Spinal cord (tissue), 10 donors: ENCODE measurements at places on chromosomes 6 and 20. TPM values are rescaled to one million over a fixed set of nuclear protein-coding genes. Genes with fewer than 3 reads are reported as not detected.

The NDRG3 gene
- total RNA-seq, result 46.3 TPM

The TMX4 gene
- 40.7 TPM for total RNA-seq

The TCF15 gene
- 0.40 TPM for total RNA-seq

GRCh38 chr6:166470863-166471410 lies 88.2 kb upstream of the MPC1 start:
- H3K36me3 ChIP-seq, result peaks cover 38% of the 10 kb centered on the region
- H3K27me3 ChIP-seq, result no peaks in the 10 kb centered on the region
- DNase-seq, result no peak
- no peak overlapping the region for H3K27ac ChIP-seq

The SYNJ2 gene
- total RNA-seq, result 11.0 TPM

DNA sequence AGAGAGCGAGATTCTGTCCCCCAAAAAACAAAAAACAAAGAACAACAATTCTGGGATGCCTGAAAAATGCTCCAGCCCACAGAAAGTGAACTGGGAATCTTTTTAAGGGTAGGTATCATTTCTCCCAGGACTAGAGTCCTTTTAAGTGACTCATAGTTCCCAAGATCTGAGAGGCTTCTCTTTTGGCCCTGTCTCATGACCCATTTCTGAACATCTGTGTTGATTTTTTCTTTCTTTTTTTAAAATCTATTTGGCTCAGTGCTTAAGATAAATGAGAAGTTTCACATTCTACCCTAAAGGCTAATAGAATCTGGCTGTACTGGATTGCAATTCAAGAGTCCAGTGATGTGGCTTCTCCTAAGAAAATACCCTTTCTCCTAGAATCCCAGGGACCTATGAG lies 217.6 kb upstream of the FOXQ1 start:
- no peak overlapping the region for H3K27ac ChIP-seq
- no peaks in the 10 kb centered on the region for H3K4me1 ChIP-seq
- no peaks in the 10 kb centered on the region for H3K36me3 ChIP-seq
- H3K27me3 ChIP-seq, result no peaks in the 10 kb centered on the region

- H3K4me3 ChIP-seq, result no peak overlapping the region
- H3K36me3 ChIP-seq, result no peaks in the 10 kb centered on the region
- no peak overlapping the region for H3K27ac ChIP-seq
- H3K27me3 ChIP-seq, result peaks cover 3% of the 10 kb centered on the region
Observed at GRCh38 chr20:51500311-51500710, 42.2 kb downstream of the NFATC2 start.

DNA sequence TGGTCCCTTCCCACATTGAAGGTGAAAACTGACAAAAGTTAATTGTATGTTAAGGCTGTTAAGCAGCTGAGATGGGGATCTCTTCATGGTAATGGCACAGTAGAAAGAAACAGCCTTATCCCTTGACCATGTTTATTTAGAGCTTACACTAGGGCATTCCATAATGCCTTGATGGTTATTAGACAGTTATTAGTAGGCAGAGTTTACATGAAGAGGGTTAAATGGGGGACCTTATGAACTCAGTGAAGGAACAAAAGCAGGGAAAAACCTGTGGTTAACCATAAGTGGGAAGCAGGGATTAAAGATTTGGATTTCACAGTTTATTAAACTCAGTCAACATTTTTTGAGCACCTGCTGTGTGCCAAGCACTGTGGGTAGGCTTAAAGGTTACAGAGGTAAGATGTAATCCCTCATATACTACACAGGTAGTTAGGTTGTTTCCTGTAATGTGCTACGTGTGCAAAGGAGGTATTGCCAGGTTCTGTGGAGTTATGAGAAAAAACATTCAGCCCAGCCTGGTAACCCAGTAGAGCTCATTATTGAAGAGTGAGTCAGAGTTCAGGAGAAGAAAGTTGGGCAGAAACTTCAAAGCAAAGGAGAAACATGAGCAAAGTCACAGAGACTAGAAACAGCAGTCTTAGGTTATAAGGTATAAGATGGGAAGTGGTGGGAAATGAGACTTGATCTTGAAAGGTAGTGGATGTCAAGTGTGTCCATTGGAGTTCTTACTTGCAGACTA lies 32.3 kb upstream of the GNRH2 start:
- no peak overlapping the region for H3K27ac ChIP-seq
- H3K27me3 ChIP-seq, result no peaks in the 10 kb centered on the region
- no peaks in the 10 kb centered on the region for H3K4me1 ChIP-seq
- peaks cover 47% of the 10 kb centered on the region for H3K36me3 ChIP-seq

GRCh38 chr6:153140299-153140698 lies 9.2 kb upstream of the RGS17 start:
- peak; percentile 70 for DNase-seq
- H3K4me1 ChIP-seq, result no peaks in the 10 kb centered on the region
- H3K4me3 ChIP-seq, result no peak overlapping the region

- H3K27ac ChIP-seq, result peak overlapping the region; percentile 15
- H3K4me1 ChIP-seq, result peaks cover 3% of the 10 kb centered on the region
- H3K36me3 ChIP-seq, result peaks cover 3% of the 10 kb centered on the region
- H3K27me3 ChIP-seq, result no peaks in the 10 kb centered on the region
- no peak overlapping the region for H3K4me3 ChIP-seq
Observed at GRCh38 chr20:35319192-35319870, 27.1 kb upstream of the FAM83C start.

The RSPH4A gene
- 19.2 TPM for total RNA-seq

GRCh38 chr20:2231701-2232100 lies 64.1 kb upstream of the TGM3 start:
- no peak for DNase-seq
- no peak overlapping the region for H3K4me3 ChIP-seq
- H3K36me3 ChIP-seq, result no peaks in the 10 kb centered on the region

GRCh38 chr6:98904096-98904495 lies 43.6 kb downstream of the FBXL4 start:
- no peaks in the 10 kb centered on the region for H3K4me1 ChIP-seq
- no peaks in the 10 kb centered on the region for H3K36me3 ChIP-seq

The GRM4 gene
- 2.8 TPM for total RNA-seq

DNA sequence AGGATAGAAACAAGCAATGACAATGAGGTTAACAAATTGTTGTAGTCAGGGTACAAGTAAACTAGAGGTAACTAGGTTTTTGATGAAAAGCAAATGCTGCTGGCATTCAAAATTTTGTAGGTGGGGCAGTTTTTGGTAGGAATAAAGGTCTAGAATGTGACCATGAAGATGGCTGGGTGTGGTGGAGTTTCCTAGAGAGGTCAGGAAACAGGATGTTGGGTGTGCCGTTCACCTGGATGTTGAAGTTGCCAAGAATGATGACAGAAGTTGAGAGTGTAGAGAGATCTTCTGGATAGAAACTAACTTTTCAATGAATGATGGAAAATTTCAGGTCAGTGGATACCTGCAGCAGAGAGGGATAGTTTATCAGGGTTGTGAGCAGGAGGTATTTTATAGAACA lies 22.7 kb downstream of the MAPK14 start:
- no peaks in the 10 kb centered on the region for H3K36me3 ChIP-seq
- no peaks in the 10 kb centered on the region for H3K4me1 ChIP-seq
- no peak overlapping the region for H3K27ac ChIP-seq
- DNase-seq, result no peak

- H3K36me3 ChIP-seq, result no peaks in the 10 kb centered on the region
- no peak for DNase-seq
- H3K27me3 ChIP-seq, result peaks cover 24% of the 10 kb centered on the region
Observed at GRCh38 chr20:44649126-44649525, 2.4 kb downstream of the ADA start.

DNA sequence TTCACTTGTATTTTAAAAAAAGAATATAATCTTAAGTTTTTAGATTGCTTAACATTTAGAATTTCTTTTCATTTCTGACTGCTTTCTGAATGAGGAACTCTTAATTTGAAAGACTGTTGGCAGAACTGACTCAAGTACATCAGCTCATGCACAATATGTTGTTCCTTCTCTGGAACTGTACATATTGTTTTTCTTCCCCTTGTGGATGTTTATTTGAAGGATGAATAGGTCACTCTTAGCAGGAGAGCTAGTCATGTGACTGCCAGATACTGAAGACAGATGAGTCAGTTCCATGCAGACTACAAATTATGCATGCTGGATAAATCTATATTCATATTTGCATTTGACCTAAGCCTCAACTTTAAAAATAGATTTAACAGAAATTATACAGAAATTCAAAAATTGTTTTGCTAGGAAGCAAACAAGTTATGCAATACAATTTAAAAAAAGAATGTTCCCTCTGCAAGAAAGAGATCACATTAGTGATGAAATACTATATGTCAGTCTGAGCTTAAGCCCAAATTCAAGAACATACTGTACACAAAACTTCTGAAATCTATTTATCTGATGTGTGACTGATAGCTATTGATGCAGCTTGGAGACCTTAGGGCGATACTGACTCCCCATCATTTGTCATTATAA lies 1274.9 kb upstream of the GJE1 start:
- H3K27me3 ChIP-seq, result no peaks in the 10 kb centered on the region
- H3K27ac ChIP-seq, result no peak overlapping the region
- no peak for DNase-seq
- no peaks in the 10 kb centered on the region for H3K36me3 ChIP-seq

- H3K4me1 ChIP-seq, result peaks cover 46% of the 10 kb centered on the region
- no peak overlapping the region for H3K27ac ChIP-seq
- peaks cover 44% of the 10 kb centered on the region for H3K27me3 ChIP-seq
- no peak for DNase-seq
- H3K4me3 ChIP-seq, result peak overlapping the region; percentile 49
- no peaks in the 10 kb centered on the region for H3K36me3 ChIP-seq
Observed at GRCh38 chr20:36307412-36308325, 1.5 kb downstream of the DLGAP4 start.

- peaks cover 9% of the 10 kb centered on the region for H3K36me3 ChIP-seq
- no peak for DNase-seq
- no peaks in the 10 kb centered on the region for H3K27me3 ChIP-seq
- H3K27ac ChIP-seq, result no peak overlapping the region
- H3K4me3 ChIP-seq, result no peak overlapping the region
Observed at GRCh38 chr6:24439858-24440539, 37.3 kb downstream of the MRS2 start.

The SNAP25 gene
- total RNA-seq, result 370 TPM

The STMND1 gene
- total RNA-seq, result 1.7 TPM
